ENCODE measurements at places on chromosomes 1 and 21.

DNA sequence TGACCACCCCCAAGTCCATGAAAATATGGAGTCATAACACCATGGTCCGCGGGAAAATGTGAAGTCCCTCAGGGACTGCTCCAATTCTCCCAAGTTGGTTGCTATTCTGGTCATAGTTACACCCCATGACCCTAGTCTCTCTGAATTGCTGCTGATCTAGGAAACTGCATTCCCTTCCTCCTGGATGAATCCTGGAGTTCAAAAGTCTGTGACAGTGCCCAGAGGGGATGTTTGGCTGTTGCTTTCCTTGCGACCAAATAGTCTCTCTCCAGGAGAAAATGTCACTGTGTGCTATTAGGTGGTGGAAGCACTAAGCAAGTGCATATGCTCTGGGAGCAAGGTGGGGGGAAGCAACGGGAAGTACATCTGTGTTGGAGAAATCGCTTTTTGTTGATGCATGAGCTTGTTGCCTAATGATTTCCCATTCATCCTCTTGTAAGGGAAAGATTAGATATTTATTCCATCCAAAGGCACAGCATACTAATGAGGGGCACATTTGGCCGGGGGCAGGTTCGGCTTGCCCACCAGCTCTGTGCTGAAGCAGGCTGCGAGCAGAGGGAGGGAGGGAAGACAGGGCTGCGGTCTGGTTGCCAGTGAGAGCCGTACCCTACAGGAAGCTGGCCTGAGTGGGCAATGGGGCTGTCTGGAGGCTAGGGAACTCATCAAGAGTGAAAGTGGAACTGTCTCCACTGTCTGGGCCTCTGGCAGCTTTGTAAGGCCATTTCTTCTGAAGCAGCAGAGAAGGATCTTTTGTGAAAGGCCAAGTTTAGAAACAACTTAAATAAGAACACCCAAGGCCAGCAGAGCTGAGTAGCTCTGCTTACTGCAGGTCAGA, 27.2 kb downstream of the SYT6 start:
- DNase-seq: no peak
- H3K27ac ChIP-seq: no peak overlapping the region
- H3K4me1 ChIP-seq: no peaks in the 10 kb centered on the region
- no peak overlapping the region for H3K4me3 ChIP-seq
- H3K27me3 ChIP-seq: no peaks in the 10 kb centered on the region
- no peaks in the 10 kb centered on the region for H3K36me3 ChIP-seq

DNA sequence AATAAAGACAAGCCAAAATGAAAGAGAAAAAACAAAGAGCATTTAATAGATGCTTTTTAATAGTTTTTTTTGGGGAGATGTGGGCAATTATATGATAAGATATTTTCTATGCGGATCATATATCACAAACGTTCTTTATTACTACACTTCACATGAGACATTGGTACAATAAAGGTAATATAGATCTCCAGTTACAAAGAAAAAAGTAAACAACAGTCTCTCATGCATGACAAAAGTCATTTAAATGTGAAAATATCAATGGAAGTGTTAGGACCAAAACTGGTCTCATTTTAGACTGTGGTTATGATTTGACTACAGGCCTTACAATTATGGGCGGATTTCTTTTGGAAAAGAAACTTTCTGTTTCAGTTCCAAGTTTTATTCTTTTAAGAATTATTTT, 687.0 kb downstream of the ADGRL2 start:
- H3K36me3 ChIP-seq: no peaks in the 10 kb centered on the region
- no peak for DNase-seq
- H3K27me3 ChIP-seq: no peaks in the 10 kb centered on the region
- no peak overlapping the region for H3K27ac ChIP-seq
- H3K4me3 ChIP-seq: no peak overlapping the region
- peaks cover 19% of the 10 kb centered on the region for H3K4me1 ChIP-seq

- no peak overlapping the region for H3K27ac ChIP-seq
- no peaks in the 10 kb centered on the region for H3K27me3 ChIP-seq
- no peak for DNase-seq
- no peak overlapping the region for H3K4me3 ChIP-seq
- no peaks in the 10 kb centered on the region for H3K4me1 ChIP-seq
Observed at GRCh38 chr1:91635763-91636162, 135.1 kb downstream of the CDC7 start.

DNA sequence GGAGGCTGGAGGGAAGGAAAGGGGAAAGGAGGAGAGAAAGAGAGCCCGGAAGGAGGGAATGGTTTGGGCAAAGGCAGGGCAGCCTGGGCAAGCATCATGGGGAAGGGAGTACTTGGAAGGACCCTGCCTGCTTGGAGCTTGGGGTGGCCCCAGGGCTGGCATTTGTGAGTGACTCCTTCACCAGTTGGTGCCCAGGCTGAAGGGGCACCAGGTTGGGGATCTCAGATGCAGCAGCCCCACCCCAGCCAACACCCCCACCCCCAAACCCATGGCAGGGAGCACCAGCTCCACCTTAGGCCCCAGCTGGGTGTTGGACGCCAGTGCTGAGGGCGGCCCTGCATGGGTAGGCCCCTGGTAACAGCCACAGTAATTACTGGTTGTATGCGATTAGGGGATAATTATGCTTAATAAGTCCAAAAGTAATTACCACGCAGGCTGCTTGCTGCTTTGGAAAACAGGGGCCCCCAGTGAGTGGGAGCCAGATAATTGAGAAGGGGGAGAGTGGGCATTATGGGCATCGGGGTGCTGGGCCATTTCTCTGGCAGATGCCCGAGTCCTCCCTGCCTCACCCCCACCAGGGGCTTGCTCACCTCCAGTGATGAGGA, 78.3 kb downstream of the VWA5B1 start:
- H3K4me3 ChIP-seq: no peak overlapping the region
- no peaks in the 10 kb centered on the region for H3K27me3 ChIP-seq
- no peaks in the 10 kb centered on the region for H3K36me3 ChIP-seq
- no peak overlapping the region for H3K27ac ChIP-seq
- peaks cover 8% of the 10 kb centered on the region for H3K4me1 ChIP-seq

DNA sequence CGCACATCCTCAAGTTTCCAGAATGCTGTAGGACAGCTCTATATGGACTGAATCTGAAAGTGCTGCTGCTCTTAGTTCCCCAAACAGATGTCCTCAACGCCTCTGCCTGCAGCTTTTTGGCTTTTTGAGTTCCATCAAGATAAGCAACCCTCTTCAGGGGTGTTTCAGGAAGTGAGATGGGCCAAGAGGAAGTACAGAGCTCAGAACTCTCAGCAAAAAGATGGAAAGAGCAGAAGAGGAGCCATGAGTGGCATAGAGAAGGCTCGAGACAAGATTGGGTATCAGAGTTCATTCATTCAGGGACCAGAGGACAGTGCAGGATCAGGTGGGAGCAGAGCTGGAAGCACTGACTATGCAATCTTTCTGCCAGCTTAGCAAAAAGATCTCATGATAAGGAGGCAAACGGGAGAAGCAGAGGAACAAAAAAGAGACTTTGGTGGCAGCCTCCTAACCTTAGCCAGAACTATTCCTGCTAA, at the start of the genes ADORA3 and TMIGD3:
Gene ADORA3, minus strand, starts transcription at position 49 of the 476 bp plus-strand sequence. CDS start 279 bp downstream, outside the sequence.
Gene TMIGD3, minus strand, starts transcription at position 49 of the 476 bp plus-strand sequence. CDS start 279 bp downstream, outside the sequence.
- H3K36me3 ChIP-seq: no peaks in the 10 kb centered on the region
- H3K4me3 ChIP-seq: no peak within 1 kb of the TSS
- peak within 1 kb of the TSS; percentile 19 for H3K27ac ChIP-seq
- H3K27me3 ChIP-seq: no peaks in the 10 kb centered on the region
- peaks cover 16% of the 10 kb centered on the region for H3K4me1 ChIP-seq
- no peak for DNase-seq

- no peak overlapping the region for H3K4me3 ChIP-seq
- no peak overlapping the region for H3K27ac ChIP-seq
- H3K27me3 ChIP-seq: no peaks in the 10 kb centered on the region
- no peak for DNase-seq
Observed at GRCh38 chr1:163063610-163064009, 5.6 kb upstream of the RGS4 start.

DNA sequence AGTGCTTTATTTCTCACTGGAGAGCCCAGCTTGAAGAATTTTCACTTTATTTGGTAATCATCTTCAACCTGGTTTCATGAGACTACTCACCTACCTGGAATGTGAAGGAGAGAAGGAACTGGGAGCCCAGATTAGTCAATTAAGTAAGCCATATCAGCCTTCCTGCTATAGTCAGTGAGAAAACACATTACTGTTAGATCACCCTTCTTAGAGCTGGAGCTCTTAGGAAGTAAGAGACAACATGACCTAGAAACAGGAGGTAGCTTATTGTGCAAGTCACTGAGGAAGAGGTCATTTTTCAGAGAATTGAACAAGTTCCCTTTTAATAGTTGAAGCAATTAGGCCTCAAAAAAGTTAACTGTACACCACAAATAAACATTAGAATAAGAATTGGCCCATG, 49.2 kb upstream of the TEKT2 start:
- H3K4me3 ChIP-seq: no peak overlapping the region
- no peaks in the 10 kb centered on the region for H3K36me3 ChIP-seq
- no peaks in the 10 kb centered on the region for H3K27me3 ChIP-seq
- DNase-seq: no peak

GRCh38 chr1:200488375-200489165, 78.7 kb upstream of the ZNF281 start:
- H3K4me3 ChIP-seq: no peak overlapping the region
- H3K4me1 ChIP-seq: no peaks in the 10 kb centered on the region
- H3K36me3 ChIP-seq: no peaks in the 10 kb centered on the region

- H3K36me3 ChIP-seq: no peaks in the 10 kb centered on the region
- no peak for DNase-seq
- H3K27me3 ChIP-seq: no peaks in the 10 kb centered on the region
- no peak overlapping the region for H3K27ac ChIP-seq
- no peak overlapping the region for H3K4me3 ChIP-seq
Observed at GRCh38 chr1:75618382-75618781, 7.5 kb upstream of the SLC44A5 start.

DNA sequence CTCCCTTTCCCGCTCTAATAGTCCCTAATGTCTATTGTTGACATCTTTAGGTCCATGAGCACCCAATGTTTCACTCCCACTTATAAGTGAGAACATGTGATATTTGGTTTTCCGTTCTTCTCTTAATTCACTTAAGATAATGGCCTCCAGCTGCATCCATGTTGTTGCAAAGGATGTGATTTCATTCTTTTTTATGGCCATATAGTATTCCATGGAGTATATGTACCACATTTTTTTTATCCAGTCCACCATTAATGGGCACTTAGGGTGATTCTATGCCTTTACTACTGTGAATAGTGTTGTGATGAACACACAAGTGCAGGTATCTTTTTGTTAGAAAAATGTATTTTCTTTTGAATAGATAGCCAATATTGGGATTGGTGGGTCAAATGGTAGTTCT, 126.0 kb upstream of the RAB3GAP2 start:
- no peak overlapping the region for H3K27ac ChIP-seq
- no peaks in the 10 kb centered on the region for H3K4me1 ChIP-seq
- no peaks in the 10 kb centered on the region for H3K27me3 ChIP-seq
- DNase-seq: no peak
- no peak overlapping the region for H3K4me3 ChIP-seq
- H3K36me3 ChIP-seq: no peaks in the 10 kb centered on the region

GRCh38 chr1:172137703-172138454, 282.6 kb upstream of the C1orf105 start:
- H3K27ac ChIP-seq: peak overlapping the region; percentile 87
- DNase-seq: no peak
- no peaks in the 10 kb centered on the region for H3K27me3 ChIP-seq

- no peaks in the 10 kb centered on the region for H3K27me3 ChIP-seq
- H3K27ac ChIP-seq: peak overlapping the region; percentile 74
- DNase-seq: no peak
- H3K4me1 ChIP-seq: peaks cover 36% of the 10 kb centered on the region
- H3K4me3 ChIP-seq: no peak overlapping the region
Observed at GRCh38 chr1:150609732-150610131, 19.7 kb downstream of the ENSA start.

DNA sequence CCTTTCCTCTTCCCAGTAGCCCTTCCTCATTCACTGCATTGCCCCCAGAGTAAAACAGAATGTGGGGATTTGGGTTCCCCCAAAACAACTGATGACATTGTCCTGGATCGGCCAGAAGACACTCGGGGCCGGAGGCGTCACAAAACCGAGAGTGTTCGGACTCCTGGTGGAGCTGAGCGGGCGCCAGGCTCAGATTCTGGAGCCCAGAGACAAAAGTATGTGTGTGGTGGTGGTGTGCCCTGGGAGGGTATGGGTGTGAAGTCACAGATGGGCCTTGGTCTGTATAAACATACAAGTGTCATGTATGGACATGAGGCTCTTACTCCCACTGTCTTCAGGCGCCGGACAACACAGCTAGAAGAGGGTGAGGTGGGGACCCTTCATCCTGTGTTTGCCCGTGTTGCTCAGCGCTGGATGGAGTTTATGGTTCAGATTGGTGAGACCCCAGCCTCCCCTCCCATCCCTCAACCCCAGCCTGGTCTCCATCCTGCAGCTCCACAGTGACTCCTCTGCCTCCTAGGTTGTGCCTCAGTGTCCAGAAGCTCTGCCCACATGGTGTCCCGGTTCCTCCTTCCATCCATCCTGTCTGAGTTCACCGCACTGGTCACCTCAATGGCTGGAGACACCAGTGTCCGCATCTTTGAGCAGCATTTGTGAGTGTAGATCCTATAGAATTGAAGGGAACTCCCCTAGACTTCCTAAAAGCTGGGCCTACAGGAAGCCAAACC, 12.4 kb downstream of the HYI start:
- H3K27me3 ChIP-seq: no peaks in the 10 kb centered on the region
- H3K4me3 ChIP-seq: no peak overlapping the region
- H3K4me1 ChIP-seq: no peaks in the 10 kb centered on the region
- no peak for DNase-seq
- peak overlapping the region; percentile 62 for H3K27ac ChIP-seq
- H3K36me3 ChIP-seq: no peaks in the 10 kb centered on the region

- no peak overlapping the region for H3K27ac ChIP-seq
- no peaks in the 10 kb centered on the region for H3K36me3 ChIP-seq
- no peaks in the 10 kb centered on the region for H3K27me3 ChIP-seq
- no peaks in the 10 kb centered on the region for H3K4me1 ChIP-seq
- H3K4me3 ChIP-seq: no peak overlapping the region
- DNase-seq: no peak
Observed at GRCh38 chr1:52532247-52532646, 20.6 kb downstream of the TUT4 start.

- H3K27ac ChIP-seq: peak overlapping the region; percentile 93
- no peaks in the 10 kb centered on the region for H3K36me3 ChIP-seq
Observed at GRCh38 chr1:220528679-220529501, 954 bp downstream of the MARK1 start.

GRCh38 chr1:243926803-243927245, 76.8 kb upstream of the AKT3 start:
- no peak overlapping the region for H3K4me3 ChIP-seq
- no peak for DNase-seq
- H3K4me1 ChIP-seq: no peaks in the 10 kb centered on the region
- no peaks in the 10 kb centered on the region for H3K27me3 ChIP-seq
- no peak overlapping the region for H3K27ac ChIP-seq

DNA sequence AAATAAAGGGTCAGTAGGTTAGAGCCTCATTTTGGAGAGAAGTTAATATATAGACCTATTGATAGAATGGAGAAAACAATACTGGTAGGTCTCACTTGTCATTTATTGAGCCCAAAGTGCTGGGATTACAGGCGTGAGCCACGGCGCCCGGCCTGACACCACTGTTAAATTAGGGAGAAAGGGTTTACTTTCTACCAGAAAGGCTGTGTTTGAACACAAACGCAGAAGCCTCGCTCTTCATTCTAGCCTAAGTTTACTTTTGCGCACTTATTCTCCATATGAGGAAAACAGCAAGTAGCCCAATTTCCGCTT, 710 bp upstream of the PRPF3 start:
- H3K36me3 ChIP-seq: no peaks in the 10 kb centered on the region
- H3K27ac ChIP-seq: peak overlapping the region; percentile 91
- DNase-seq: no peak
- no peaks in the 10 kb centered on the region for H3K27me3 ChIP-seq
